Astrocyte of the spinal cord (primary cell): ENCODE measurements at places on chromosomes 16 and 17.

GRCh38 chr16:56713794-56714193, 16.1 kb upstream of the NUP93 start:
- no peak for DNase-seq

GRCh38 chr17:31609331-31609730, 217.9 kb downstream of the RAB11FIP4 start:
- DNase-seq, result no peak

GRCh38 chr16:57938484-57938883, 32.4 kb downstream of the CNGB1 start:
- no peak for DNase-seq

GRCh38 chr16:15482068-15482747, 47.8 kb downstream of the BMERB1 start:
- DNase-seq, result peak; percentile 97

DNA sequence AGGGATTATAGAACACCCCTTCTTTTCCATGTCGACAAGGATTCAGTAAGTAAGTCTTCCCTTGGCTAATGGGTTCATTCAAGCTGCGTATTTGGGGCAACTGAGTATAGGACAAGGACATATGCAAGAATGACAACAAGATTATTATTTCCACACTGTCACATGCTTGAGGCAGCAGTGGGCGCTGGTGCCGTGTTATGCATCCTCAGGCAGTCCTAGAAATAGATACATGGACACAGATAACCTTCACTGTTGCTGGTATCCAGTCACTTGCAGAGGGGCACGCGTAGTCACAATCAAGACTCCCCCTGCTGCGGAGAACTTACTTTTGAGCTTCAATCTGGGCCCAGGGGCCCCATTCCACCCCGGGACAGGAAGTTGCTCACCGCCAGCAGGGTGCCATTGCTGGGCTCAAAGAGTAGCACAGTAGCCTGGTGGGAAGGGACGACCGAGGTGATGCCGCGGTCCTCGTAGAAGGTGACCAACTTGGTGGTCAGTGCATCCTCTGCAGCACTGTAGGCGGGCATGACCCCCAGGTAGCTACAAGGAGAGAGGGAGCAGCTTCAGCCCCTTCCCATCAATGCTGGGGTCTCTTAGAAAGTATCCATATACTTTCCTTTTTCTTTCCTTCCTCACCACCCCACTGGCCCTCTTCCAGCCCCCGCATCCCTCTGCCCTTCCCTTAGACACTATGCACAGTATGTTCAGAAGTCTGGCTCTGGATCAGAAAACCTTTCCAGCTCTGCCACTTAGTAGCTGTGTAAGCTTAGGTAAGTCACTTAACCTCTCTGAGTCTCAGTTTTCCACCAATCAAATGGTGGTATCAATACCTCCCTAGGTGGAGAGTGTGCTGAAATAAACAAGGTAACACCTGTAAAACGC, 804 bp downstream of the CRYM start:
- DNase-seq, result no peak

DNA sequence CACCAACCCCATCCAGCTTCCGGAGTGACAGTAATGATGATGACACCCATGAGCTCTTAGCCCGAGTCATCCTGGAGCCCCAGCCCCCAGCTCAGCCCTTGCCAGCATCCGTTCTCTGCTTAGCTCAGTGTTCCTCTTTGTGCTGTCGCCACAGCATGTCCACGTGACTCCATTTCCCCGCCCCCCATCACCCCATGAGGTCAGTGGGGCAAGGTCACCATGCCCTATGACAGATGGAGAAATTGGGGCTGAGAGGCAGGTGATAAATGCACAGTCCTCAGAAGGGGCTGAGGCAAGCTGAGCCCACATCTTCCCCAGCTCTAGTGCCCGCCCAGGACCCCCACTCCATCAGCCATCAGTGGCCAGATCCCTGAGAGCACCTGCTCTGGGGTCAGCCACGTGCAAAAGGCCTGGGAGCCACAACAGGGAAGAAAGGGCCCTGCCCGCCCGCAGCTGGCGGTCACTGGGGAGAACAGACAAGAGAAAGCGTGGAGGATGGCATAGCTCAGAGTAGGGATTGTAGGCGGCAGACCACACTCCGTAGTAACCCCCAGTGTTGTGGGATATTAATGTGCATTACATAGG, 17.1 kb downstream of the ITGB4 start:
- DNase-seq, result no peak

GRCh38 chr17:77120868-77121267, 19.9 kb upstream of the SEC14L1 start:
- peak; percentile 36 for DNase-seq

GRCh38 chr16:2611499-2611862, 70.8 kb upstream of the KCTD5 start:
- DNase-seq, result no peak

GRCh38 chr16:15564604-15565339, 78.2 kb downstream of the MARF1 start:
- DNase-seq, result no peak

DNA sequence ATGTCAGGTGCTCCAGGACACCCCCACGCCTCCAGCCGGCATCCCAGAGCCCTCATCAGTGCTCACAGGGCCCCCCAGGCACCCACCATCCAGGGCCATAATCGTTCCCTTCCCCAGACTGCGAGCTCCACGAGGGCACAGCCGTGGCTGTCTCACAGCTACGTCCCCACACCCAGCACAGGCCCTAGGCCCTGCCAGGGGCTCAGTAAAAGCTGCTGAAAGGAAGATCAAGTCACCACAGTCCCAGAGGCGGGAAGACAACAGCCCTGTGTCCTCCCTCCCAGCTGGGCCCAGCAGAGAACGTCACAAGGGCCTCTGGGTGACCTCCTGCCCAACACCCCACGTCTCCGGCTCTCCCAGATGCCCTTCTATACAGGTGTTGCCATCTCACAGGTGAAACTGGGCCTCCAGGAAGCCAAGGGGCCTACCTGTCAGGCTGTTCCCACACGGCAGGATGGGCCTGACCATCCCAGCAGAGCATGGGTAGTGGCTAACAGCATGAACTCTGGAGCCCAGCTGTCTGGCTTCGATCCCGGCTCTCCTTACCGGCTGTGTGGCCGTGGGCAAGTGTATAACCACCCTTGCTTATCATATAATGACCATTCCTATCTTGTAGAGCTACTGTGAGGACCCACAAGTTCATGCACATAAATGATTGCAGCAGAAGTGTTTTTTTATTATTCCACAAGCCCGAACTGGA, 17.9 kb downstream of the ARL2BP start:
- no peak for DNase-seq

GRCh38 chr17:82325286-82326180, 8.0 kb downstream of the SECTM1 start:
- no peak for DNase-seq

GRCh38 chr16:88102597-88102996, 151.4 kb downstream of the BANP start:
- DNase-seq, result no peak

GRCh38 chr16:8173111-8173644, 417.1 kb downstream of the TMEM114 start:
- peak; percentile 0 for DNase-seq

GRCh38 chr17:50589095-50589705, 28.7 kb downstream of the CACNA1G start:
- peak; percentile 24 for DNase-seq

DNA sequence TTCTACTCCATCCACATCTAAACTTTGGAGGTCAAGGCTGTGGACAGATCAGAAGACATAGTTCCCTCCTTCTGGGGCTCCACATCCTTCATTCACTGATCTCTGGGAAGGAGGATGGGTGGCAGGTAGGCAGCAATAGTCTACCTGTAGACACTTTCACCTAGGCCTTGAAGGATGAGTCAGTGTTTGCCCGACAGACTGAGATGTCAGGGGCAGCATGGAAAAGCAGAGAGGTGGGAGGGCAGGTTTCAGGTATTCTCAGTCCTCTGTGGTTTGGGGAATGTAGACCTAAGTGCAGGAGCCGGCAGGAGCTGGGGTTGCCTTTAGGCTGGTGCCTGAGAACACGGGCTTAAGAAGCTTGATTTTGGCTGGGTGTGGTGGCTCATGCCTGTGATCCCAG, 171.9 kb upstream of the ZNF267 start:
- DNase-seq, result no peak

DNA sequence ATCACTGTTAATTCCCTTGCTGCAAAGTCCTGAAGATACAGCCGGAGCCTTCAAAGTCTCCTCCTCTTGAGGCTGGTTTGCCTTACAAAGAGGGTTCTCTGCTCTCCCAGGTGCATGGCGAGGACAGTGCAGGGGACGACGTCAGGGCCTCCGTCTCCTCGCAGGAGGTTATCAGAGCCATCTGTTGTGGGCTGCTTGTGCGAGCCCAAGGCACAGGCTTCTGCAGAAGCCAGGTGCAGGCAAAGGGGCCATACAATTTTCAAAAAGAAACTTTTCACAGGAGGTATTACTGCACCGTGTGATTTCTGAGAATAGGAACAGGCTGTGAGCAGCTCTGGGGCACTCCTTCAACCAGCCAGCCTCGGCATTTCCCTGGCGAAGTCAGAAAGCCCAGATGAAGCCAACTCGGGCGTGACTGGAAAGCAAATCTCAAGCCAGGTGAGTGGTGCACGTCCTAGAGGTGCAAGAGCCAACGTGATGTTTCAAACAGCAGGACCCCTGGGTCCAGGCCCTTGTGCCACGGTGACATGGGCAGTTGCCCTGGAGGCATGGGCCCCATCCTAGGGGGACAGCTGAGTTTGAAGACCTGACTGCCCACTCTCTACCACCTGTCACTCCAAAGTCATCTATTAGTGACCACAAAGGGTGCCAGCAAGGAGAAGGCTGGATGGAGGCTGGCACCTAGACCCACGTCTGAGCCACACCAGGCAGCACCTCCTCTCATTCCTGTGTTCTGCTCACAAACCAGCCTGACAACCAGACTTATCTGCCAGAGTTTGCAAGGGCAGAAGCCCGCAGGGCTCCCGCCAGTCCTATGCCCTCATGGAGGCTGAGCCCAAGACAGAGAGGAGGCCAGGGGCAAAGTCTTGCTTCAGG, 68.6 kb downstream of the SMPD3 start:
- DNase-seq, result no peak

- DNase-seq, result no peak
These were observed 13.0 kb upstream of the RBL2 start for GRCh38 chr16:53421248-53421647.

GRCh38 chr16:21664801-21665492, 1.2 kb downstream of the OTOA start:
- DNase-seq, result no peak

DNA sequence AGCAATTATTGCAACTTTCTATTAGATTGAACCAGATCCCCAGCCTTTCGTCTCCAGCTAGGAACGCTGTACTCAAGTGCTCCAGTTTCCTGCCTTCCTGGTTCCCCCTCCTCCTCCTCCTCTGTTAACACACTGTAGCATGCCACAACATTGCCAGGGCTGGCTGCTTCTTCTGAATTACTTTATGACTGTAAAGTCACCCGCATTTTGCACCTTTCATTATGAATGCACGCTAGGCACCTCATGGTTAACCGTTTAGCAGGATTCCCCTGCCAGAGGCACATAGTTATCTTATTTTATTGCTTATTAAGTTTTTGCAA, 4.5 kb downstream of the ZNF423 start:
- no peak for DNase-seq

DNA sequence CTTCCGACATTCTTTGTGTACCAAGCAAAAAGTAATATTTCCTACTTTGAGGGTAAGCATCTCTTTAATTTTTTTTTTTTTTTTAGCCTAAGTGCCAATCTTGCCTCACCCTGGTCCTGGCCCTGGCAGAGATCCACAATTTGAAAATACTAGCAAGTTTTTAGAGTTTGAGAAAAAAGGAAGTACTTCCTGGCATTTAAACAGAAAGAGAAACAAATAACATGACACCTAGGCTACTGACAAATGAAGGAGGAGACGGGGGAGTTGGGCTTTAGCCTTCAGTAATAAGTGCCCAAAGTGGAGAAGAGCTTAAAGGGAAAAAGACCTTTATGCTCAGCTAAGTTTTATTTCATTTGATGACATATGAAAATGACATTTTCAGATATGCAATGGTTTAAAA, 92.8 kb downstream of the HS3ST3A1 start:
- no peak for DNase-seq

DNA sequence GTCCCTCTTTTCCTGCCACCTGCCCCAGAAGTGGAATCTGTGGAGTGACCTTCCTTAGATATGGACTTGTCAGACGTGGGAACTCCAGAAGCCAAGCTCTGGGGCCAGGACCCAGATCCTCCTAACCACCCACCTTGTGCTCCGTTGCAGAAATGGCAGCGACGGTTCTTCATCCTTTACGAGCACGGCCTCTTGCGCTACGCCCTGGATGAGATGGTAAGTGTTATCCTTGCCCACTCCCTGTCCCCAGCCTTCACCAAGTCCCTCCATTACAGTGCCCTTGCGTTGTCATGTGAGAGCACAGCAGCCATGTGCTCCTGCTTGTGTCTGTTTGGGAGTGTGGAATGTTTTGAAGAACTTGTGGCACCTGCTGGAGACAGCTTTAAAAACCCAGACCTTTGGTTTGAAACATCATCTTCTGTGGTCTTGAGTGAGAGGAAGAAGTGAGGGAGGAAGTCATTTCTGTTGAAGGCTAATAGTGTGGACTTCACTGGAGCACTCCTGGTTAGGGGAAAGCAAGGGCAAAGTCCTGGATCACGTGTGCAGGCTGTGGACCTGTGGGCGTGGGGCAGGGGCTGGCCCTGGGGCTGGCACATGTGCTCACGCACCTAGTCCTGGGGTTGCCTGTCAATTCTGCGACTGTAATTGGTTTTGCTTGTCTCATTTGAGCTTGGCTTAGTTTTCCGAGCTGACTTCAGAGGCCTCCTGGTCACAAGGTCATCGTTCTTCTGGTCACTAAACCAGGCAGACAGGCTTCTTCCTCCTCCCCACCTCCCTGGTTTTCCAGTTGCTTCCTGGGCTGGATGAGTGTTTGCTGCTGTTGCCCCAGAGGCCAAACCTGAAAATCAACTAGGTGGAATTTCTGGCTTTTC, 35.8 kb downstream of the MPRIP start:
- no peak for DNase-seq

- peak; percentile 6 for DNase-seq
These were observed 198 bp upstream of the SHISA9 start for GRCh38 chr16:12901204-12901596.

DNA sequence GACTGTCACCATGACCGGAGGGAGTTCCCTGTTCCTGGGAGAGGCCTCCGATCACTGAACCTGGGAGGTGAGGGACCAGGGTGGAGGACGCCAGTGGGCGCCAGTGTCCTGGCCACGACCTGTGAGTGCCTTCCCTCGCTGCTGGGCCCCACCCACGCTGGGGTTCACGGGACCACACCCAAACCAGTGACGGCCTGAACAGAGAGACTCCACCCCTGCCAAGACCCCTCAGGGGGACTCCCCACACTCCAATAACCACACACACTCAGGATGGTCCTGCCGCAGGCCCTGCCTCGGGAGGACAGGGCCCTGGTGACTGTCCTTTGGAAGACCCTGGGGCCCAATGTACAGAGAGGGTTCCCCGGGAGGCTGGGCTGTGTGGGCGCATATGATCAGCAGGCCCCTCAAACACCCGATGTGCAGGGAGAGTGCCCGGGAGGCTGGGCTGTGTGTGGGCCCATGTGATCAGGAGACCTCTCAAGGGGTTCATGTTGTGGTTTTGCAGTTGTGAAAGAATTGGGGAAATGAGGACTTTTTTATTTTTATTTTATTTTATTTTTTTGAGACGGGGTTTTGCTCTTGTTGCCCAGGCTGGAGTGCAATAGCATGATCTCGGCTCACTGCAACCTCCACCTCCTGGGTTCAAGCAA, 26.6 kb downstream of the TPSD1 start:
- DNase-seq, result no peak

- no peak for DNase-seq
These were observed 48.7 kb upstream of the FOXJ1 start for GRCh38 chr17:76189741-76190140.

GRCh38 chr16:11955713-11956123, 9.3 kb upstream of the TNFRSF17 start:
- peak; percentile 72 for DNase-seq

GRCh38 chr16:25217921-25218320, 1.2 kb downstream of the AQP8 start:
- DNase-seq, result no peak
